ENCODE measurements at places on chromosomes 1 and 21.

- DNase-seq: no peak
Measured at GRCh38 chr1:206967096-206967849, 3.0 kb downstream of the FCAMR start.

- DNase-seq: no peak
Measured at GRCh38 chr1:19009882-19010321, 53.4 kb upstream of the IFFO2 start.

- no peak for DNase-seq
Measured at GRCh38 chr1:73784026-73784425, 413.9 kb downstream of the LRRIQ3 start.

DNA sequence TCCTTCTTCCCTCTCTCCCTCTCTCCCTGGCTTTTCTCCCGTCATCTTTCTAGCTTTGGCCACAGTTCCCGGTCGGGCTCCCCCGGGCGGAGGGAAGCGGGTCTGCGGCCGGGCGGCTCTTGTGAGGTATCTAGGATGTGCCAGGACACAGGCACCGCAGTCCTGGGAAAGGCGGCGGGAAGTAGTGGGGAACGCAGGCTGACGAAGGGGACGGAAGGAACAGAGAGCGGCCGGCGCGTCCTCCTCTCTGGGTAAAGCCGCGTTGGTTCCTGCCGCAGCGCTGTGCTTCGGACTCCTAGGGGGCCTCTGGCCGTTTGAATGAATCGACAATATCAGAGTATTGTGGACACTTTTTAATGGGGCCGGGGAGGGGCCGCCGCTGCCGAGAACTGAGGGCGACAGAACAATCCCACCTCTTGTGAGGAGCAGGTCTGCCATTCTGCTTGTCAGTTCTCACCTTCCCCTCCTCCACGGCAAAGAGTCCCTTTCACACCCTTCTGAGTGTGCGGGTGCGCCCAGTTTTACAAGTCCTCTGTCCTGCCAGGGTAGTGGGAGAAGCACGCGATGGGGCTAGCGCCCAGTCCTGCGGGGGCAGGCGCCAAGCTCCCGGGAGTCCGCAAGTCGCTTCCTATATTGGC lies 1.2 kb upstream of the LHX9 start:
- DNase-seq: no peak

DNA sequence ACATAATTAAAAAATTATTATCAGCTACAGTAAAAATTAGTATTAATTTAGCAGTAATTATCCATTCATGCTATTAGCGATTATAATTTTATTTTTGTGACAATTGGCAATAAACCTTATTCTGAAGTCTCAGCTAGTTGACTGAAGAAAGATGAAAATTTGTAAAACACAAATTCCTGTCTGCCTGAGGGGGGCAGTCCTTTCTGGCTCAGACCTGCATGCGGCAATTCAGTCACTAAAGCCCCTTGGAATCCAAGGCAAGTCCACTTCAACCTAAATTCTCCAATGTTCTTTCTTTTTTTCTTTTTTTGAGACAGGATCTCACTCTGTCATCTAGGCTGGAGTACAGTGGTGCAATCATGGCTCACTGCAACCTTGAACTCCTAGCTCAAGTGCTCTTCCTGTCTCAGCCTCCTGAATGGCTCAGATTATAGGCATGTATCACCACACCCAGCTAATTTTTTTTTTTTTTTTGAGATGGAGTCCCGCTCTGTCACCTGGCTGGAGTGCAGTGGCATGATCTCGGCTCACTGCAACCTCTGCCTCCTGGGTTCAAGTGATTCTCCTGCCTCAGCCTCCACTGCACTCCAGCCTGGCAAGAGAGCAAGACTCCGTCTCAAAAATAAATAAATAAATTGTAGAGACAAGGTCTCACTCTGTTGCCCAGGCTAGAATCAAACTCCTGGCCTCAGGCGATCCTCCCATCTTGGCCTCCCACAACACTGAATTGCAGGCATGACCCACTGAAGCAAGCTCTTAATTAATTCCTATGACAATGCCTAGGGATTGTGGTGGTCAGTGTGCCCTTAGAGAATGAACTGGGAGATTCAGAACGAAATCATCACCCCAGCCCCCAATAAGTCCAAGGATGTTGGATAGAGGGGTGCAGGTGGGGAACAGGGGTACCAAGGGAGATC lies 24.2 kb upstream of the ITPKB start:
- DNase-seq: no peak

- no peak for DNase-seq
Measured at GRCh38 chr1:20227704-20228103, 41.4 kb upstream of the PLA2G2C start.
